Hematopoietic multipotent progenitor cell treated with erythropoietin and hydrocortisone succinate and interleukin-3 and kit ligand, for 4 days (in vitro differentiated cells): ENCODE measurements at places on chromosomes 5 and 9.

DNA sequence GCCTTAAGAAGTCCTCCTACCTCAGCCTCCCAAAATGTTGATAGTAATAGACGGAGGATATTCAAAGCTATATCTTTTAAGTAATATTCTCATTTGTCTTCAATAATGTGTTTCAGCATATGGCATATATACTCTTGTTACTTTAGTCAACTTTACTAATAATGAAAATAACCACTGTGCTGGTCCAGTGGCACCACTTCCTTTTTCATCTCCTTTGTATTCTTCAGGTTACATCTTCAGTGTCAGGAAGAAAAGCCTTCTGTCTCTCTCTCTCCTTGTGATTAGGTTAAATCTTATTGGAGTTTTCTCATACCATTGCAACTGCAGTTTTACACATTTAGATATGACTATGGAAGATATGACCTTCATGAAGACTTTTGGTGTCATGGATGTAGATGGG is 31.3 kb downstream of the PARP8 start:
- no peak for DNase-seq

GRCh38 chr5:151924564-151925301 is at the start of gene GLRA1:
Gene GLRA1, minus strand, starts transcription at chr5:151924851. Its CDS starts 302 bp downstream, at chr5:151924549.
- peak; percentile 82 for DNase-seq

GRCh38 chr5:38994324-38994927 is 79.8 kb downstream of the RICTOR start:
- DNase-seq, result peak; percentile 88

DNA sequence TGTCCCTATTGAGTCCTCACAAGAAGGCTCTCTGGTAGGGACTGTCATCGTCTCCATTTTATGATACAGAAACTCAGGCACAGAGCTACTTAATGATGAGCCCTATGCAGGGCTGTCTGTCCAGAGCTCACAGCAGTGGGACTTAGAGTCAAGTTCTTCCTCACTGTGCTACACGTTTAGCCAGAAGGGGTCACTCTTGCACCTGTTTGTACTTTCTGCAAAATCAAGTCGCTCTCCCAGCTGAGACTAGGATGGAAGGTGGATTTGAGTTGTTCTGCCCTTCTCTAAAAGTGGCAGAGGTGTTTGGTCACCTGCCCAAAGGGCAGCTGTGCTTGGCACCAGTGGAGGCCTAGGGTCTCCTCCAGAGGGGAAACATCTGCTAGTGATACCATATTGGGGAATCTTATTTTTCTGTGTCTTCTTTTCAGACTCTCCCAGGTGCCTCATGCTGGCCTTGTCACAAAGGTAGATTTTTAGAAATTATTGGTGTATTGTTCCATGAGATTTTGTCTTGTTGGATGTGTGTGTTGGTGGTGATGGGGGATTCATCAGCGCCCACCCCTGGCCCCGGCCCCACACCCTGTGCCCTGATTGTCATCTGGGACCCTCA is 104.2 kb downstream of the PPARGC1B start:
- DNase-seq, result peak; percentile 91

- DNase-seq, result no peak
Observed at GRCh38 chr5:5085381-5085780, 54.7 kb upstream of the ADAMTS16 start.

DNA sequence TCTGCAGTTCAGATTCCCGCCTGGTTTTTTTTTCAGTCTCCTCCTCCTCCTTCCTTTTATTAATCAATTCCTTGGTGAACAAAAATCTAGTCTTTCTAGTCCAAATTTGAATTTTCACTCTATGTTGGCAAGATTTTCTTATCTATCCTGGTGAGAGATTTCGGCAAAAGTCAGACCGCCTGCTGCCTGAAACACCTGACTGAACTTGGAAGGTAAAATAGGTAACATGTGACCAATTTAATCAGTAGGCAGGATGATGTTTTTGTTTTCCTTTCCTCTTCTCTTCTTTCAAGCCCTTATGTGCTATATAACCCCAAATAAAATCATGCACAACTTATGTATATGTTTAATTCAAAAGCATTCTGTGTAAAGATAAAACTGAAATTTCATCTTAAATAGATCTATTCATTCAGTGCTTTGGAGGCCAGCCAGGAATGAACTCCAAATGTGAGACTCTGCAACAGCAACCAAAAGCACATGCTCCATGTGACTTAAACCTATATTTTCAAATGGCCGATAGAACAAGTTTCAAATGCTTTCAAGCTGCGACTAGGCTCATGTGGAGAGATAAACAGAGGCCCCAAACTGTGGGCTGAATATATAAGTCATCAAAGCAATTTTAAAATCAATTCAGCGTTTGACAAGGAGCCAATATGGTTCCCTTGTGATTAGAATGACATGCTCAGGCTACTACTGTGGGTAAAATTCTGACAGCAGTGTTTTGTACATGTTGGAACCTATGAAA is 100.4 kb upstream of the SEMA6A start:
- no peak for DNase-seq

- DNase-seq, result peak; percentile 1
Observed at GRCh38 chr9:81259896-81260295, 429.5 kb downstream of the TLE1 start.

DNA sequence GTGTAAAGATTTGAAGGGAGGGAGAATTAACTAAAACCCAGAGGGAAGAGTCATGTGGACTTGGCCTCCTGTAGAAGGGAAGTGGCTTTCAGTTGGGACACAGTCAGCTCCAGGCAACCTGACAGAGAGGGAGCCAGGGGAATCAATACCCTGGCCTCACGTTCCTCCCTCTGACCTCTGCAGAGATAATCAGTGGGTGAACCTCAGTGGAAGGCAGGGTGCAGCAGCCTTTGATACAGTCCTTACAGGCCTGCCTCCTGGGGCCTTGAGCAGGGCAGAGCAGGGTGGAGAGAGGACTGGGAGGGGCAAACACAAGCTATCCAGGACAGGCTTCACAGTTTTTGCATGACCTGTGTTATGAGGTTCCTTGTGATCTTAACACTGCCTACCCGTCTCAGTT is 61.9 kb upstream of the GPBP1 start:
- peak; percentile 6 for DNase-seq

GRCh38 chr9:4662108-4662988 is at the start of gene PLPP6:
Gene PLPP6, plus strand, starts transcription at chr9:4662294. Its CDS starts 82 bp downstream, at chr9:4662376.
- DNase-seq, result peak; percentile 92

DNA sequence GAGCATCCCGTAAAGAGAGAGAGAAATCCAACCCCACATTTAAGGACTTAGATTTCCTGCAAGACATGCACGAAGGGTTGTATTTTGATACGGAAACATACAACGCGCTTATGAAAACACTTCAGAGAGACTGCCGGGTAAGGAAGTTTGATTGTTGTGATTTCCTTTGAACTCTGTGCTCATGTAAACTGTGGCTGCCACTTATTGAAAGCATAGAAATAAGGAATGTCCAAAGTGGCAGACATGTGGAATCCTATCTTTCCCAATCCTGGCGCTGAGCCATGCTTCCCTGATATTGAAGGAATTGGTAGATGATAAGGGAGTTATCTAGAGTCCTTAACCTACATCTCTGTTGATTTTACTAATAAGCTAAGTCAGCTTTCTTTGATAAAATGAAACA is 119.4 kb downstream of the PRKACG start:
- DNase-seq, result no peak

DNA sequence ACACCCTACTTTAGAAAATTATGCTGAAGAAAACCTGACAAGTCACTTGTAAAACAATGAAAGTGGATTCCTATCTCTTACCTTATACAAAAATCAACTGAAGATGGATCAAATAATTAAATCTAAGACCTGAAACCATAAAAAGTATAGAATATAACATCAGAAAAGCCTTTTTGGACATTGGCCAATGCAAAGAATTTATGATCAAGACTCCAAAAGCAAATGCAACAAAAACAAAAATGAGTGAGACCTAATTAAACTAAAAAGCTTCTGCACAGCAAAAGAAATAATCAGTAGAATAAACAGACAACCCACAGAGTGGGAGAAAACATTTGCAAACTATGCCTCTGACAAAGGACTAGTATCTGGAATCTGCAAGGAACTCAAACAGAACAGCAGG is 303.0 kb upstream of the CDH9 start:
- no peak for DNase-seq
